ENCODE measurements at places on chromosomes 16 and 17.
A peak's percentile ranks its signal among the peaks of the same experiment; 100 is the strongest.

DNA sequence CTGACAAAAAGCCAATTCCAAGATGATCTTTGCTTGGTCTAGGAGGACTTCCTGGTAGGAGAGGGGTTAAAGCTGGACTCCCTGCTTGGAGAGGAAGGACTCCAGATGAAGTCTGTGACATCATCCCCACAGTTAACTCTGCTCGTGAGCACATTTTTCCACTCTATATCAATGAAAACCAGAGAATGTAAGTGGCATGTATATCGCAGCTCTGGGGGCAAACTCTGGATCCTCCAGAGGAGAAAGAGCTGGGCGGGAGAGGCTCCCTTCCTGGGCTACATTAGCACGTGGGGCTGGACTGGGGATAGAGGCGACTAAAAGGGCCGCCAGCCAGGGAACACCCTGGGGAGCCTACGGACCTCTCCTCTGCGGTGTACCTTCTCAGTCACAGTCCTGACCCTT is 34.1 kb downstream of the HIC1 start:
- DNase-seq: no peak

GRCh38 chr16:85306071-85306792 is 194.0 kb upstream of the CIBAR2 start:
- DNase-seq: no peak

DNA sequence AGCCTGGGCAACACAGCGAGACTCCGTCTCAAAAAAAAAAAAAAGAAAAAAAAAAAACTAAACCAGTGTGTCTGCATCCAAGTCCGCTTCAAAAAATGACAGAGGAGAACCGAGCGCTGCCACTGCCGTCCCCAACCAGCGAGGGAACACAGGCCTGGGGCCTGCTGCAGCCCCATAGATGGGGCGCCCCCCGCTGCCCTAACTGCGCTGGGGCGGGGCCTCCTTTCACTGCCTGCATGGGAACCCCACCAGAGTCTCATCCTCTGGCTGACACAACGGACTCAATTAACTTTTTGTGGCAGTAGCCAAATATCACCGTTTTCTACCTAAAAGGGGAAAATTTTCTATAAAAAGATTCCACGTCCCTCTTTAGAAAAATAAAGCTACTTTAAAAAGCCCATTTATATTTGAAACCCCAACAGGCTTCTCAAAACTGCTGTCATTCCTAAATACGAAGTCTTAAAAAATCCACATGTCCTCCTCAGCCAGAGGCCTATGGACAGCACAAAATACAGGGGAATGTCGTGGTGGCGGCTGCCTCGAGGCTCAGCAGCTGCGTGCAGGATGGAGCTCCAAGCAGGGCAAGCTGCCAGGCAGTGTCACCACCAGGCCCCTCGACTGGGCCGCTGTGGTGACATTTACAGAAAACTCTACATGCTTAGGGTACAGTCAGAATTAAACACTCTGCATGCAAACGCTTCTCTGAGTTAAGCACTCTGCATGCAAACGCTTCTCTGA is 30.3 kb downstream of the KLHDC4 start:
- no peak for DNase-seq

DNA sequence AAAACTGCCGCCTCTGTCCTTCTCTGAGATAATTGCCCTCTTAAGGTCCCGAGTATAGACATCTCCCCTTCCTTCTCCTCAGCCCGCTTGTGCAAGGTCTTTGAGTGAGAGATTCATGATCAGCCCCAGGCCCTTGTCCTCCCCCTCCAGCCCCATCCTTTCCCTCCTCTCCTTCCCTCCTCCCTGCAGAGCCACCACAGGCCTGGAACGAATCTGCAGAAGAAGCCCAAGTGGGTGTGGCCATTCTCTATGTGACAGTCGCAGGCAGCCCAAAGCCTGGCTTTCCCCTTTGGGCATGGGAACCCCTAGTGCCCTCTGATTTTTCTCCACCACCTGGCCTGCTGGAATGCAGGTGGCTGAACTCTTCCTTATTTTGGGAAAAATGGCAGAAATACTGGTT is 7.2 kb upstream of the NDRG4 start:
- no peak for DNase-seq

DNA sequence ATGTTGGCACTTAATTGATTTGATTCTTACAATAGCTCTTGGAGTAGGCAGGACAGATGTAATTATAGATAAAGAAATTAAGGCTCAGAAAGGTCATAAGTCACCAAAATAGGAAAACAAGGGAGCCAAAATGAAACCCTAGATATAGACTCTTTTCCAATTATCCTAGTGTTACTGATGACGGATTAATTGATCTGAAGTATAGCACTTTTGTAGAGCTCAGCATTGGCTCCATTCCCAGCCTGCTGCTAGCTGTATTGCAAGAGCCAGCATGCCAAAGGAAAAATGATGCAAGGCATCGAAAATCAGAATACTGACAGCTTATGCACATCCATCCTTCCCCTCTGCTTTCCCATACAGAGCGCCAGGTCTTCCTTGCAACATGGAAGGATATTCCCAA is 21.6 kb upstream of the RASL10B start:
- DNase-seq: no peak

DNA sequence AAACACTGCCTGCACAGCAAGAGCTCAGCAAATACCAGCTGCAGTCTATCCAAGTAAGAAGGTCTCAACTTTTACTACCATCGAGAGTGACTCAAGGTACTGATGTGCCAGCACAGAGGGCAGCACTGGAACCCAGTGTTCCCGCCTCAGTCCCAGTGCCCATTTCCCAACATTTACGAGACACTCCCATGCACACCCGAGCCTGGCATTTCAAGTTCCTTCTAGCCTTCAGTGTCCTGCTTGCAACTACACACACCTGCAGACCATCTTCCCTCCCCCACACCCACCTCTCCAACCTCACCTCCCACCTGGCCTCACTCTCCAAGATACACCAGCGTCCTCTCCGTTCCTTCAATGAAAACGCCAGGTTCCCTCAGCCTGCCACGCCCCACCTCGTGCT is 3.2 kb downstream of the KLHDC4 start:
- no peak for DNase-seq

DNA sequence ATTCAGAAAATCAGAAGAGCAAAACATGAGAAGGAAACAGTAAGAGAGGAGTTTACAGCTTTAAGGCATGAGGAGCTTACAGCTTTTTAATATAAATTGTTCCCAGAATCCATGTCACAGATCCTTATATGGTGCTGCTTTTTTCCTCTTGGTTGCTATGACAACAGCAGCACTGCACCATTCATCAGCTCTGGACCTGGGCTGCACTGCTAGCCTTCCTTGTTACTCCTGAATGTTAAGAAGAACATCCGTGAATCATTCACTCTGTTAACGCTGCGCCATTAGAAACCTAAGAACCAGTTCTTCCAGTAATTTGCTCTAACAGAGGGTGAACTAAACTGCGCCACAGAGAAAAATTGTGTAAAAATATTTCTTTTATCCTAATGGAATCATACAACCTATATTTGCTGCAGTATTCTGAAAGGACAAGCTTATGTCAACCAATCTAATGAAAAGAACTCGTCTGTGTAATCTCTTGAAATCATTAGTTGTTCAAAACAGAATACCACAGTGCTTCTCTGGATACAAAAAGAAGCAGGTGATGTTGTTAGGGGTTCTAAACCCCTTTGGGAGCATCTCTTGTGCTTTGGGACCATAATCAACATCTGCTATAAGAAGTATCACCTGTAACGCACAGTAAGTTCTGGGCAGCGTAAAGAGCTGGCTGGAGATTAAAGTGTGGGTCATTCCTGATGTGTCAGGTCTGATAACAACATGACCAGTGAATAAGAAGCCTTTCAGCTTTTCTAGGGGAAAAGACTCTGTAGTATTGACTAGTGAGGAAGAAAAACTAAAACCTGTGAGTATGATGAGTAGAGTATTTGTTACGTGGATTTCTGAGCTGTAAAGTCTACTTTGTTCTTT is 151.2 kb downstream of the TANC2 start:
- no peak for DNase-seq

DNA sequence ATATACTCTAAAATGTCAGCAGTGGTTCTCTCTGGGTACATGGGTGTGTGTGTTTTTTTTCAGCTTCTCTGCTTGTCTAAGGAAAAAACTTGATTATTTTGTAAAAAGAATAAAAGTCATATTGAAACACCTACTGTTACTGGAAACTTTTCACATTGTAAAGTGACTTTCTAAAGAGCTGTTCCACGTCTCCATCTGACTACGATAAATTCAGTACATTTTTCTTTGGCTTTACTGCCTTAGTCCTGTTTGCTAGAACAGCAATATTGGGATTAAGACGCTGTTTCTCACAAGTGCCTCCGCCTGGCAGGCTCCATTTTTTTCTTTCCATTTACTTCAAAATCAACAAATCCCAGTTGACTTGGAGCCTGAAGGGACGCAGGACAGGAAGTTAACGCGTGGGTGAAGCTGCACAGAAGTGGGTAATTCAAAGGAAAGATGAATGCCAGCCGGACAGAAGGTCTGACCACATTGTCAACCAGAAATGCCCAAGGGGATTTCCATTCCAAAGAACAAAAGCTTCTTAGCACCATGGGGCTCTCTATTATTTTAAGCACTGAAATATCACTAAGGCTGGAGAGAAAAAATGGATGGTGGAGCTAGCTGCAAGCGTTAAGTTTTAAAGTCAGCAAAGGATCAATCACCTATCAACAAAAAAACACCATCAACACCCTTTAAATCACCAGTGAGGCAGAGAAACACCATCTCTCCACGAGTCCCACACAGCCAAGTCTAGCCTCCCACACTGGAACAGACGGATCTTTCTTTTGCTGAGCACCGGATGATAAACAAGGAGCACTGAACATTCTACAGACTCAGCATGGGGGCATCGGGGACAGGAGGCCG is 8.4 kb downstream of the GLOD4 start:
- no peak for DNase-seq

- DNase-seq: no peak
Observed at GRCh38 chr16:4426021-4426684, 485 bp downstream of the DNAJA3 start.

GRCh38 chr16:70657956-70658355 is 11.6 kb downstream of the IL34 start:
- DNase-seq: no peak

DNA sequence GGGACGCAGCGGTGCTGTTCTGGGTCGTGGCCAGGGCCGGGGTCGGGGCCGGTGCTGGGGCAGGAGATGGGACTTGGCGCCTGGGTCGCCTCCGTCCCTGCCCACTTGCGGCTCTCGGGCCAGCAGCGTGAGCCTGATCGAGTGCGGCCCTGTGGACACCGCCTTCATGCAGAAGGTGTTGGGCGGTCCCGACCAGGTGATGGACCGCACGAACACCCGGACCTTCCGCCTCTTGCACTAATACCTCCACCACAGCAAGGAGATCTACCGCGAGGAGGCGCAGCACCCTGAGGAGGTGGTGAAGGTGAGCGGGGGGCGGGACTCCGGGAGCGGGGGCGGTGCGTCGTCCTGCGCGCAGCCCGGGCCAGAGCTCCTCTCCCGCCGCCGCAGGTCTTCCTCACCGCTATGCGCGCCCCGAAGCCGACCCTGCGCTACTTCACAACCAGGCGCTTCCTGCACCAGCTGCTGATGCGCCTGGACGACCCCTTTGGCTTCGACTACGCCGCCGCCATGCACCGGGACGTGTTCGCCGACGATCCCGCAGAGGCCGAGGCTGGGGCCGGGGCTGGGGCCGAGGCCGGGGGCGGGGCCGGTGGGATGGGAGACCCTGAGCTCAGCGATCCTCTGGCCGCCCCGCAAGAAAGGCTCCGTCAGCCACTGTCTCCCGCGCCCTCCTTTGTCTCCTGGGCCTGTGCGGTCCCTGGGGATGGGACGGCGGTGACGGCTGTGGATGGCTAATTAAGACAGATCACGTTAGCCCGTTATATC is 4.5 kb upstream of the HSD17B1 start:
- no peak for DNase-seq

GRCh38 chr16:70652322-70652721 is 6.0 kb downstream of the IL34 start:
- no peak for DNase-seq

DNA sequence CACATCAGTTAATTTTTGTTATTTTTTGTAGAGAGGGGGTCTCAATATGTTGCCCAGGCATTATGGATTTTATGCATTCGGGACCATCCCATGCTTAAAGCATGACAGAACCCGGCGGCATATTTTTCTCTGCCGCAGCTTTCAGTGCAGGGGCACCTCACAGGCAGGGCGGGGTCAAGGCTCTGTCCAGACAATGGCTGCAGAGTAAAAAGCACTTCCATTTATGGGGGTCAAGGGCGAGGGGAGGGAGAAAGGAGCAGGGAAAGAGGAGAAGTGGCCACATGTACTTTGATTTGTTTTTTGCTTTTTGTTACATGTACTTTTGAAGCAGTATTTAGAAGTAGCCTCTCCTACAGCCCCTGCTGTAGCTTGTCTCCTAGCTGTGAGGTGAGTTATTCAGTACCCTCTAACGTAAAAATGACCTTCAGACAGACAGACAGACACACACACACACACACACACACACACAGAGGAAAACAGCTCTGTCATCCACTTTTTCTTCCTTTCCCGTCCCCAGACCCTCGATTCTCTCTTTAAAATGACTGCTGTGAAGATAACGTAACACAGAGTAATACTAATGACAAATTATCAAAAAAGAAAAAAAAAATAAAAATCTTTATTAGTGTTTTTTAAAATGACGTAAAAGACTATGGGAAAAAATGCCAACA is 856 bp upstream of the SCPEP1 start:
- no peak for DNase-seq

GRCh38 chr17:8141045-8141444 is 11.2 kb downstream of the PER1 start:
- no peak for DNase-seq

- no peak for DNase-seq
Observed at GRCh38 chr16:10566613-10567012, 13.8 kb downstream of the EMP2 start.

- no peak for DNase-seq
Observed at GRCh38 chr17:51029568-51030463, 90.9 kb downstream of the SPAG9 start.

DNA sequence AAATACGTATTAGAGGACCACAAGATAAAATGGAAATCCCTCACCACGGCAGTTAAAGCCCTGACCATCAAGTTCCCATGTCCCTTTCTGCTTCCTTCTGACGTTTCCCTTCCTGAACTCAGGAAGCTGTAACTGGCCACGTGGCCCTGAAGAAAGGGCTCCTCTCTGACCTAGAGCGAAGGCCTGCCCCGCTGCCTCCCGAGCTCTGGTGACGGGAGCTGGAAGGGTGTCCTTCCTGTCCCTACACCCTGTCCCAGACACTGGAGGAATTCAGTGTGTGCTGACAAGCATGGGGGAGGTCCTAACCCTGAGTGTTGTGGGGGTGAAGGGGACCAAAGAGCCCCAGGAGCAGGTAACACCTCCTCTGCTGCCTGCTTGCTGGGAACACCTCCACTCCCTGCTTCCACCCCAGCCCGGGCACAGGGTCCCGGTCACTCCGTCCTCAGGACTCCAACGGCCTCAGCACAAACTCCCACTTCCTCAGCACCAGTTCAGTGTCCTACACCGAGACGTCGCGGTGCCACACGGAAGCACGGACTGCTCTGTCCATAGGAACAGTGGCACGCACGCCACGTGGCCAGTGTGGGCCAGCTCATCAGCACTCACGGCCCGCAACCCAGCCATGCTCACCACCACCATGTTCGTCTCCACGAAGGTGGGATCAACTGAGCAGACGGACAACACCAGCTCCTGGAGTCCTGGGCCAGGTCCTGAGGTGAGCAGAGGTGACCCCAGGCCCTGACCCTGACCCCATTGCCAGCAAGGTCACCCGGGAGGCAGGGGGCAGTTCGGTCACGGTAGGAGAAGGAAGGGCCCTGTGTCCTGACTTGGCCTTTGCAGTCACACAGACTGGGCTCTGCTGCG is 16.9 kb downstream of the TMEM235 start:
- DNase-seq: no peak

- DNase-seq: no peak
Observed at GRCh38 chr17:35932586-35932985, 2.0 kb upstream of the RDM1 start.

GRCh38 chr17:40113110-40113906 is 8.5 kb upstream of the MSL1 start:
- peak; percentile 77 for DNase-seq

- DNase-seq: no peak
Observed at GRCh38 chr17:76351526-76352071, 2.1 kb downstream of the PRPSAP1 start.

Data from AG04449 (cell line).